ENCODE measurements at places on chromosomes 2 and 18.
A peak's percentile ranks its signal among the peaks of the same experiment; 100 is the strongest.

GRCh38 chr2:54259413-54260240 is 3.6 kb upstream of the TSPYL6 start:
- no peak for DNase-seq

GRCh38 chr2:139704606-139705005 is 924.4 kb upstream of the NXPH2 start:
- no peak for DNase-seq

DNA sequence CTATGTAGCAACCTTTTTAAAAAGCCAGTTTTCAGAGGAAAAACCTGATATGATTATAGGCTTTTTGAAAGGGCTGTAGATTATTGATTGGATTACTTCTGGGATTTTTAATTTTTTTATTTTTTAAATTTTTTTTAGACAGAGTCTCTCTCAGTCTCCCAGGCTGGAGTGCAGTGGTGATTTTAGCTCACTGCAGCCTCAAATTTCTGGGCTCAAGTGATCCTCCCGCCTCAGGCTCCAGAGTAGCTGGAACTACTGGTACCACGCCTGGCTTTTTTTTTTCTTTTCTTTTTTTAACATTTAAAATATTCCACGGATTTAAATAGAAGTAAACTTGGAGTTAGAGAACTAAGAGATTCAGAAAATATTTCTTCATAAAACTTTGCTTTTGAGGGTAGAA is 1.2 kb downstream of the MRPL19 start:
- DNase-seq = no peak

DNA sequence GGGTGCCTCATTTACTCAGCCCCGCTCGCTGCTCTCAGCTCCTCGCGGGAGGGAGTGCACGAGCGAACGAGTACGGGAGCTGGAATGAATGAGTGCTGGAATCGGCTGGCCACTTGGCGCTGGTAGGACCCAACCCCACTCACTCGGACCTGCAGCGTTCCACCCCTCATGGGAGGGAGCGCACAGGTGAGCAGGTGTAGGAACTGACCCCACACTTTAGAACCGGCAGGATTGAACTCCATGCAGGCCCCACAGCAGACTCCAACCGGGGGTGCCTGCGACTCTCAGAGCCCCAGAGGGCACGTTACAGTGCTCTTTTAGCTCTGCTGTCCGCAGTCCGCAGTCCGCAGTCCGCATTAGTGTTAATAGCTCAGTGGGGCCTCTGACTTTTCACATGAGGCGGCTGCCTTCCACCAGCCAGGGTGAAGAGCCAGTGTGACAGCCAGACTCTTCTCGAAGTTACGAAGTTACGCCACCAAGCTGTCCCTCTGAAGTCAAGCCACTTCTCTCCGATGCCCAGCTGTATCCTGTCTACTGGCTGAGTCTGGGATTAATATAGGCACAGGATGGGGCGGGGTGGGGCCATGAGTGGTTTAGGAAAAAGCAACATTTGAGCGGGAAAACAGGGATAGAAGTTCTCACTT is 102.7 kb upstream of the ARHGAP15 start:
- peak; percentile 27 for DNase-seq

GRCh38 chr2:143219266-143219665 is 90.0 kb downstream of the ARHGAP15 start:
- no peak for DNase-seq

DNA sequence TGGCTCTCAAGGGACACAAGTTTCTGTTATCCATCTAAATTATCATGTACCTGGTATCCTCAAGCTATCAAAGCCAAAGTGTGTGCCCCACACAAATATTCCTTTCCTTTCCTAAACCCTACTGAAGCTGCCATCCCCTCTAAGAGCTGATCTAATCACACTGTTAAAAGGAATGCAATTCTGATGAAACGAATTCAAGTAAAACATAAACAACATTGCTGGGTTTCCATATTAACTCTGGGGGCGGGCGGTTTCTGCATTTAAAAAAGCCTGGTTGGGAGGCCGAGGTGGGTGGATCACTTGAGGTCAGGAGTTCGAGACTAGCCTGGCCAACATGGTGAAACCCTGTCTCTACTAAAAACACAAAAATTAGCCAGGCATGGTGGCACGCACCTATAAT is 41.9 kb upstream of the PCBP1 start:
- no peak for DNase-seq

DNA sequence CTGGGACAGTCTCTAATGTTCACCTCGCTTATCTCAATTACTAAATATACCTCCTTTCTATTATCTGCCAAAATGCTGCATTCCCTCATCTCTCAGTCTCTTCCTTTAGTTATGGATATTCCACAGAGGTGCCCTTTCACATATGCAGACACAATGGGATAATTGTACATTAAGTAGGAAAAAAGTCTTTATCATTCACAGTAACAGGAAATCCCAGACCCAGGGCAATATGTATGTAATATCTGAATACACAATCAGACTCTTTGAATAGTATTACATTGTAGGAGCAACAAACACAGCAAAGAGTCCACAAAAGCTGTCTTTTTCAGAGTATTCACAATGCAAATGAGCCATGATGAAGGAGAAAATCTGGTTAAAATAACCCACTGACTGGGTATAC is 1399.0 kb upstream of the ZEB2 start:
- DNase-seq = no peak

DNA sequence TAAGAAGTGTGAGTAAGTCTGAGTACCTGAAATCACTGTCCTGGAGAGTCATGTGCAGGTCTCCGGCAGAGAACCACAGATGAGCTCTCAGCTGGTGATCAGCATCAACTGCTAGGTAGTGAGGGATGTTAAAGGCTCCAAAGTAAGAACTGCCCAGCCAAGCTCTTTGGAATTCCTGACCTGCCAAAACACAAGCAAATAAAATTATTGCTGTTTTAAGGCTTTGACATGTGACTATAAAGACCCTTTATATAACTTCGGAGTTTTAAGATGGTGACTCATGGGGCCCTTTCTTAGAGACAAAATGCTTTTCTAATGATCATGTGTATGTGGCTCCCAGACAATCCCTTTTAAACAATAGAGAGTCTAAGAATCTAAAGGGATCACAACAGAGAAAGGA is 855.7 kb downstream of the TRIB2 start:
- no peak for DNase-seq

- DNase-seq = no peak
These were observed 375.1 kb upstream of the KCNH7 start for GRCh38 chr2:163213661-163214081.

DNA sequence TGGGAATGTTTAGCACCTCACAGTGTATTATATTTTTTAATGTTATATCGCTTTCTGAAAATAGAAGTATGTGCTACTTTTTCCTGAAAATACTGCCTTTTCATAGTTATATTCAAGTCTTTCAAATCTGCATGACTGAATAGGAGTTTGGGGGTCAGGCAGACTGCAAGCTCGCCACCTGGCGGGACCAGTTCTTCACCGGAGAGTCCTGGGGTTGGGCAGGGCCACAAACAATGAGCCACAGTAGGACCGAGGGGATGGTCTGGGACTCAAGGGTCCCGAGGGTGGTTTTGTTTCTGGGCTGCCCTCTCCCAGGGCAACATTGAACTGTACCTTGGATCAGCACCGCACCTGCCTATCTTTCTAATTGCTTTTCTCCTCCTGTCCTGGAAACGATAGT is 70.6 kb downstream of the VWA3B start:
- no peak for DNase-seq

DNA sequence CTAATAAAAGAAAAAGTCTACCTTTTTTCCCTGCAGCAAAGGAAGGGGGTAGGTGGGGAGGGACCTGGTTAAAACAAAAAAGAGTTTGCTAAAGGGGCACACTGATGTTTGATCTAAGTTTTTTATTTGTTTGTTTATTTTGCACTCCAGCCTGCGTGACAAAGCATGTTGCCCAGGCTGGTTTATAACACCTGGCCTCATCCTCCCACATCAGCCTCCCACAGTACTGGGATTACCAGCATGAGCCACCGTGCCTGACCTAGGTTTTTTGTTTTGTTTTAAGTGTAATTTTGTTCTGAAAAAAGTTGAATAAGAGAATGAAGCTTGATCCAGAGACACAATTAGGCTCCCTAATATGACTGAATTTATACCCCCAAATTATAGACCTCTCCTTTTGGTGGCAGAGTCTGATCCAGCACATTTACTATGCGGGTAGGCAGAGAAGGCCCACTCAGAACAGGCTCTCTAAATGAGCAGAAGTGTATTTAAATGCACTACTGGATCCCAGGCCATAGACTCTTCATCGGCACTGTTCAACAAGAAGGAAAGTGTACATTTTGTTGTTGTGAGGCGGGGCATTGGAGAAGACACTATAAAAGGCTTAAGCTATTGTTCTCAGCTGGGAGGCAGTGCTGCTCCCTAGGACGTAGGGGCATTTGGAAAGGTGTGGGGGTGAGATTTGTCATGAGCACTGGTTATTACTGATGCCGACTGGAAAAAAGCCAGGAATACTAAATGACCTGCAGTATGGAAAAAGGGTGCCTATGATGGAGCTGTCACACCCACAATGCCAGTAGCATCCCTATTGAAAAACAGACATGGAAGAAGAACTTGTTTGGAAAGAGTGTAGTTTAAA is 32.4 kb downstream of the MRPS9 start:
- no peak for DNase-seq

GRCh38 chr2:239466755-239467271 is 66.0 kb upstream of the HDAC4 start:
- DNase-seq = peak; percentile 15

- DNase-seq = no peak
These were observed 5.8 kb upstream of the ARID5A start for GRCh38 chr2:96530474-96531357.

GRCh38 chr2:240982821-240983281 is 15.6 kb upstream of the SNED1 start:
- no peak for DNase-seq

- no peak for DNase-seq
These were observed 295.3 kb downstream of the CDH7 start for GRCh38 chr18:66046032-66046602.

DNA sequence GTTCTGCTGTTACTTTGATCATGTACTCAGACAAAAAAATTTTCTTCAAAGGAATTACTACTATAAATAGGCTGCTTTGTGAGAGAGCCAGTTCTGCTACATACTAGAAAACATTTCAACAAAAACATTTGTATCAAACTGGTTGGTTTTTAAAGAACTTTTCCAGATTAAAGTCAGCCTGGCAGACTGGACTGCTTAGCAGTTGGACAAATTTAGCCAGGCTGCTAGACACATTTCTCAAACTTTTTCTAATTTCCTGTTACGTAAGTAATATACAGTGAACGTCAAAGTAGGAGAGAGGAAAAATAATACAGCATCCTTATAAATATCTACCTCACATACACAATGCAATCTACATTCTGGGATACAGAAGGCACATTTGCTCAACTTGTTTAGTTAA is 109.5 kb downstream of the SP3 start:
- no peak for DNase-seq

DNA sequence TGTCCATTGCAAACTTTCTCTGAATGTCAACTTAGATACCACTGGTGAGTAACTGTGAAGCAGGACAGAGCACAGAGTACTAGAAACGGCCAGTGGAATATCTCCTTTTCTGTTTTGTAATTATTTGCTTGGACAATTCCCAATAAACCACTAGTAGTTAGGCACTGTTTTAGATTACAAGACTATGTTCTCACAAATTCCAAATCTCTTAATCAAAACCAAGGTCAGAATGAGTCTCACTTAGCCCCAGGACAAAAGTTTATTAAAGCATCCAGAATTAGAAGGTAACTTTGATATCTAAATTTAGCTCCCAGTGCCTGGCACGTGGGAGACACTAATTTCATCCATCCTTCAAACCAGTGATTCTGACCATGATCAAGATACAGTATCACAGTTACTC is 89.0 kb downstream of the ZNF521 start:
- DNase-seq = no peak

DNA sequence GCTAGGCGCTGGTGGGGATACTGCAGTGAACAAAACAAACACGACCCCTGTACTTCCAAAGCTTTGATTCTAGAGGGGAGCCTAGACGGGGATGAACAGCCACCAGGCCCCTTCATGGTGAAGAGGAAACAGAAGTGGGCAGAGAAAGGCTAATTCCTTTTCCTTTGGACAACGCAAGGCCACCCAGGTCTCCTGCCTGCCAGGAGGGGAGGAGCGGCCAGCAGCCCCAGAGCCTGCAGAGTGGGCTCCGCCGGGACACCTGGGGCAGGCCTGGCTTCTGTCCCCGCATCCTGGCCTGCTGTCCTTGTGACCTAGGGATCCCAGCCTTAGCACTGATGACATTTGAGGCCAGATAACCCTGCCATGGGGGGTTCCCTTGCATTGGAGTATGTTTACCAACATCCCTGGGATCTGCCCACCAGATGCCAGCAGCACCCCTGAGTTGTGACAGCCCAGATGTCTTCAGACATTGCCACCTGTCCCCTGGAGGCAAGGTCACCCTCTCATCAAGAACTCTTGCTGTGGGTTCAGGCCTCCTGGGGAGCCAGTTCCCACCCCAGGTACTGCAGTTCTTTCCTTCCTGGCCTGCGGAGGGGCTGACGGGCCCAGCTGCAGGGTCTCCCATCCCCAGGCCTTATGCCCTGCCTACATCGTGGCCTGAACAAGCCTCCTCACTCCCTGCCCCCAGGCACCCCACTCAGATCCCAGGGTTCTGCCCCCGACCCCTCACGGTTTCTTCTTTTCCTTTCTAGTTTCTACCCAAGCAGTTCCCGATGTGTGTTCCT is 125.7 kb downstream of the SEPTIN10 start:
- DNase-seq = no peak

- DNase-seq = no peak
These were observed 97.5 kb downstream of the SH3YL1 start for GRCh38 chr2:166381-166780.

- DNase-seq = no peak
These were observed 1423.2 kb upstream of the NXPH2 start for GRCh38 chr2:140203347-140203746.

DNA sequence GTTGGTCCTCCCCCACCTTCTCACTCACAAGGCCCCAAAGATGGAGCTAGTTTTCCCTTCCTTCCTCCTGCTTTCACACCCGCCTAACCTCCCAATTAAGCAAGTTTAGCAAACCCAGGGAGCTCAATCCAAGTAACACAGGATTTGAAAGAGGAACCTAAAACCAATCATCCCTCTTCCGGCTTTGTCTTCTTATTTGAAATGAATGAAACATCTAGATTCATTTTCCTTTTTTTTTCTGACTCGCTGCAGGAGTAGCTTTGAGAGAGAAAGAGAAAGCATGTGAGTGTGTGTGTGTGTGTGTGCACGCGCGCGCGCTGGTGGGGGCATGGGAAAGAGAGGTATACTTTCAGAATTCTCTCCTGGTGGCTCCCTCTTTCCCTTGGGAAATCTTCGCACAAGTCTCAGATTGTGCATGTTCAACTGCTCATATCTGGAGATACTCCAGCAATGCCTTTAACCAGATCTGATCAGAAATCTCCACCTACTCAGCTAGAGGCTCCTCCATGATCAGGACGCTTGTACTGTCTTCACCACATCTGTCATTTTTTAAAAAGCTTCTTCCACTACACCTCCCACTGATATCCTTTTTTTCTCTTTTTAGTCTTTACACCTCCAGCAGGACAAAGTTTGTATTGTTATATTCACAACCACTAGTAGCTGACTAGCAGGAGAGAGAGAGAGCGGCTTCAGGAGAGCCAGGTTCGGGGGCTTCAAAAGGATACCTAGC is 1.7 kb downstream of the SLC8A1 start:
- DNase-seq = peak; percentile 45

DNA sequence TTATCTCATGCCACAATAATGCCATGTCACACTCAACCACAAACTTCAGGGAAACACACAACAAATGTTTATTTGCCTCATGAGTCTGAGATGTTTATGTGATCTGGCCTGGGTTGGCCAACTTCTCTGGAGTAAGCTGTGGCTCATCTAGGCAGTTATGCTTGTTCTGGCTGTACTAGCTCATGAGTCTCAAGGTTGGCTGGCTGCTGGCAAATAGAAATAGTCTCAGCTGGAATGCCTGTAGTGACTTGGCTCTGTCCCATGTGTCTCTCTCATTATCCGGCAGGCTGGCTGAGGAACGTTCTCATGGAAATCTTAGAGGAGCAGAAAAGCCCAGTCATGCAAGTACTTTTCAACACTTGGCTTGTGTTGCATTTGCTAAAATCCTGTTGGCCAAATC is 234.9 kb upstream of the CDH2 start:
- DNase-seq = peak; percentile 23
